Fibroblast of villous mesenchyme (primary cell): ENCODE measurements at places on chromosomes 5 and 9. TPM values are rescaled to one million over a fixed set of nuclear protein-coding genes. Genes with fewer than 3 reads are reported as not detected.

- no peak for DNase-seq
Measured at GRCh38 chr5:153544706-153545105, 54.2 kb downstream of the GRIA1 start.

DNA sequence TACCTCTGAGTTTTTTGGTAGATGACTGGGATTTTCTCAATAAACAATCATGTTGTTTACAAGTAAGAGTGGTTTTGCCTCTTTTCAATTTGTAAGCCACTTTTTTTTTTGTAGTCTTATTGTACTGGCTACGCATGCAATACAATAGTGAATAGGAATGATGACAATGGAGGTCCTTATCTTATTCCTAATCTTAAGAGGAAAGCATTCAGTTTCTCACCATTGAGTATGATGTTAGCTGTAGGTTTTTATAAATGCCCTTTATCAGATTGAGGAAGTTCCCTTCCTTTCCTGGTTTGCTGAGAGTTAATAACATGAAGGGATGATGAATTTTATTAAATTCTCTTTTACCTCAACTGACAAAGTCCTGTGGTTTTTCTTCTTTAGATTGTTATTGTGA is 155.2 kb downstream of the ADAMTSL1 start:
- DNase-seq: no peak

- no peak for DNase-seq
Measured at GRCh38 chr5:61277781-61278180, 54.3 kb upstream of the ZSWIM6 start.

- DNase-seq: peak; percentile 64
Measured at GRCh38 chr5:38825494-38825893, 20.3 kb upstream of the OSMR start.

- no peak for DNase-seq
Measured at GRCh38 chr9:136312009-136312375, 8.1 kb upstream of the CCDC187 start.

- DNase-seq: peak; percentile 46
Measured at GRCh38 chr5:95878417-95879323, 56.1 kb upstream of the GLRX start.

- DNase-seq: peak; percentile 43
Measured at GRCh38 chr5:96538808-96539250, 105.8 kb upstream of the PCSK1 start.

DNA sequence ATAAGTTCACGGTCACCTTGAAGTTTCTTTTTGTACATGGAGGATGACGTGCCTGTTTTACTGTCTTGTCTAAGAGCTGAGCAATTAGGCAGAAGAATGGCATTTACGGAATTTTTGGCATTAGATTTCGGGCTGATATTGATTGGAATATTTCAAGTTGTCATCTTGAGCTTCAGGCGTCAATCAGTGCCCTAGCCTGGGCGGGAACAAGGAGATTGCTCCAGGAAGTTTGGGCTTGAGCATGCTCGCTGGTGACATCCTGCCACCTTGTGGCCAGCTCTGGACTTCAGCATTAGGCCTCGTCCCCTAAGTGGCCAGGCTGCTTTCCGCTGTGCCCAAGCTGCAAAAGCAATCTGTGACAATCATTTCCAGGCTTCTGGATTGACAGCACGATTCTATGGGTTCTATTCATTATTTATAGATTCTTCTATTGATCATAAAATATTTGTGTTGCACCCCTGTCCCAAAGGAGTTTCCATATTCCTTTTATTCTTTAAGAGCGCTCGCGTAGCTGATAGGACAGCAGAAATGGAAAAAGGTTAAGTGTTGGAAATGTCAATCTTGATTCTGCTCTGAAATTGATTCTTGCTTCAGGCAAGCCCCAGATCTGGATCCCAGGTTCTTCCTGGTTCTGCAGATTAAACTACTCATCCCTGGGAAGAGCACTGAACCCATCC is 79.3 kb downstream of the SLC28A3 start:
- peak; percentile 72 for DNase-seq

GRCh38 chr9:90061187-90061586 is 456.4 kb downstream of the GADD45G start:
- no peak for DNase-seq

GRCh38 chr9:129832982-129833381 is 2.1 kb downstream of the C9orf78 start:
- no peak for DNase-seq

- peak; percentile 96 for DNase-seq
Measured at GRCh38 chr9:115213818-115214334, 95.9 kb upstream of the TNC start.

- no peak for DNase-seq
Measured at GRCh38 chr5:162221910-162222309, 154.3 kb downstream of the GABRG2 start.

GRCh38 chr5:133700251-133700650 is 87.9 kb upstream of the FSTL4 start:
- DNase-seq: no peak

- no peak for DNase-seq
Measured at GRCh38 chr5:16625096-16625495, 8.3 kb upstream of the RETREG1 start.

DNA sequence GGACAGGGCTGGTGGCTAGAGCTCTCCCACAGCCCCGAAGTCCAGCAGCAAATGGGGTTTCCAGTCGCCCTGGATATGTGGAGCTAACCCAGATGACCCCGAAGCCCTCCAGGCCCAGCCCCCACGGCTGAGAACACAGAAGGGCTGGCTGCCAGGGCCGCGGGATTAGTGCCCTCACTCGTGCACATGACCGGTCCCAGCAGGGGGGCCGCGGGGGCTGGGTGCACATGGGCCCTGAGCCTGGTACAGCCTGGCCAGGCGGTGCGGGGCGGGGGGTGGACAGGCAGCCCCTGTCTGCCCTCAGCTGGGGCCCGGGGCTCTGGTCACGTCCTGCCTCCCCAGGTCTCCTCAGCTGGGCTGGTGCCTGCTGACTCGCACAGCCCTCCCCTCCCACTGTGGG is 5.9 kb downstream of the SSNA1 start:
- no peak for DNase-seq

DNA sequence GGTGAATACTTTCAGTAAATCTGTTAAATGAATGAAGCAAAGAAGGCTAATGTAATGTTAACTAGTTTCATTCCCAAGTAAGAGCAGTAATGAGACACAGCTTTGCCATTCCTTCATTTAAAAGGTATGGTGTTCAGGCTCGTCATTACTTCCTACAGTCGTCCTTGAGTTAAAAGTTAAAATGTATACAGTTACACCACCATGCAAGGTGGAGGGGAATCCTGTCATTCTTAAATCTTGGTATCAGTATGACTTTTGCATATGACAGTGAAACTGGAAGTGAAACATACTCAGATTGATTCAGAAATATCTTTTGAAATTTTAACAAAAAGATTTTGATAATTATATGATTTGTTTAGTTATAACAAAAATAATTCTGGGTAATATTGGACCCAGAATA is 25.9 kb downstream of the MTRR start:
- DNase-seq: no peak

DNA sequence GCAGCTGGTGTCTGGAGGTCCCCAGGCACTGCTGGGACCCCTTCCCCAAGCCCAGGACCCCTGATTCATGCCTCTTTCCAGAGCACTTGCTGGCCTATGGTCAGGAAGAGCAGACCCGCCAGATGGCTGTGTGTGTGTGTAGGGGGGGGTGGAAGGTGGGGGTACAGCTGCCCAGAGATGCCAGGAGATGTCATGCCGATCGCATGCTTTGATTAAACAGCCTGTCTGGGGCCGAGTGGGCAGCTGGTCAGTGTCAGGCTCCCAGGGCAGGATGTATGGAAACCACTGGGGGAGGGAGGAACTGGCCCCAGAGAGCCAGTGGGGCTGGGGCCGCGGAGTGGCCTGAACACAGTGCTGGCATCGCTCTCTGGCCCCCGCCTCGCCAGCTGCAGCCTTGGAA is 23.7 kb downstream of the RXRA start:
- DNase-seq: no peak

DNA sequence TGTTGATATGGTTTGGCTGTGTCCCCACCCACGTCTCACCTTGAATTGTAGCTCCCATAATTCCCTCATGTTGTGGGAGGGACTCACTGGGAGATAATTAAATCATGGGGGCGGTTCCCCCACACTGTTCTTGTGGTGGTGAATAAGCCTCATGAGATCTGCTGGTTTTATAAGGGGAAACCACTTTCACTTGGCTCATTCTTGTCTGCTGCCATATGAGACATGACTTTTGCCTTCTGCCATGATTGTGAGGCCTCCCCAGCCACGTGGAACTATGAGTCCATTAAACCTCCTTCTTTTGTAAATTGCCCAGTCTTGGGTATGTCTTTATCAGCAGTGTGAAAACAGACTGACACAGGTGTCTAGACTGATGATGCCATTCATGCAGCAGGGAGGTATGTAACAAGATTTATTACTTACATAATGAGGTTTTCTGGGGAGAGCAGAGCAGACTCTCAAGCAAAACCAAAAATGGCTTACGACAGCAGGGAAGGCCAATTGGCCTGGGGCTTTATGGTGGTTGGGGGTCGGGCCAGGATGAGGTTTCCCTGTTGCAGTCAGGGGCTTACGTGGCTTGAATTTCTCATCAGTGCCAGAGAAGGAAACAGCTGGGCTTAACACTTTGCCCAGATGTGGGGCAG is 9.5 kb upstream of the COMMD10 start:
- DNase-seq: no peak

DNA sequence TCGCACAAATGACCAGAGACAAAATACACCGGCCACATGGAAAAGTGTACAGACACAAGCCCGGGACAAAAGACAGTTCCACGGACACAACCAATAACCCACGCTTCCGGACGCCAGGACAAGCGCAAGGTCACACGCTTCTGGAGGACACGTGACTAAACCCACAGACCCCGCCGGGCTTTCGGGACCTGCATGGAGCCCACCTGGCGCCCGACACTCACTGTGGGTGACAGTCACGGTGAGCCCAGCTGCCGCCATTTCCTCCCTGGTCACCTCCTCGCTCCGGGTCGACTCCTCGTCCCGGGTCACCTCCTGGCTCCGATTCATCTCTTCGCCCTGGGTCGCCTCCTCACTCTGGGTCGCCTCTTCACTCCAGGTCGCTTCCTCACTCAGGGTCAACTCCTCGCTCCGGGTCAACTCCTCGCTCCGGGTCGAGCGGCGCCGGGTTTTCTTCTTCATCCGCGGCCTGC is 470 bp downstream of the BAG1 start:
- peak; percentile 38 for DNase-seq

GRCh38 chr5:175707751-175708375 is 50.0 kb downstream of the HRH2 start:
- DNase-seq: no peak

GRCh38 chr5:142048272-142048671 is 35.4 kb upstream of the GNPDA1 start:
- no peak for DNase-seq

DNA sequence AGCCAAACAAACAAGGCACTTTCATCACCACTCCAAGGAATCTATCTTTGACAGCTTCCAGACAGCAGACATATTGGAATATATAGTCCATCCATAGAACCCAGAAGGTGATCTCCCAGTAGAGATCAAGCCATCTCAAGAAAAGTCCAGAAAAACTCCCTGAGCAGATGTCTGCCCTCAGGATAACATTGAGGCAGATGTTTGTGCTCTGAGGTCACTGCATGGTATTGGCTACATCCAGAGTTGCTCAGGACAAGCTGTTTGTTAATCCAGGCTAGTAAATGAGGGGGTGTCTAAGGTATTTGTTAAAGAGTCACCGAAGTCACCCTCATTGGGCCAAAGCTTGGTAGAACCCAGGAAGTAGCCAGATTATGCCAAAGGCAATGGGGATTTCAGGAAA is 556.3 kb upstream of the KLF4 start:
- no peak for DNase-seq

CCL19 gene
- not detected in 2 replicates for total RNA-seq

WDR38 gene
- total RNA-seq: not detected in 2 replicates

CBY3 gene
- total RNA-seq: 0.32 TPM in 1 of 2 replicates, not detected in the other

ORM2 gene
- not detected in 2 replicates for total RNA-seq

OR13C8 gene
- total RNA-seq: not detected in 2 replicates

HTR4 gene
- total RNA-seq: not detected in 2 replicates

IL4 gene
- not detected in 2 replicates for total RNA-seq

GRM6 gene
- not detected in 2 replicates for total RNA-seq

MED7 gene
- total RNA-seq: 9.0 and 12.5 TPM in 2 replicates

PCDHB15 gene
- total RNA-seq: under 0.01 TPM in 2 replicates

PDE8B gene
- 0.64 and 6.0 TPM in 2 replicates for total RNA-seq

B4GALT7 gene
- 30.3 and 30.7 TPM in 2 replicates for total RNA-seq

MARCHF11 gene
- total RNA-seq: not detected in 2 replicates

UGCG gene
- total RNA-seq: 179 and 399 TPM in 2 replicates
